ENCODE measurements at places on chromosomes 1 and 21.

- DNase-seq = no peak
Observed at GRCh38 chr1:119005724-119006405, 17.7 kb upstream of the TBX15 start.

DNA sequence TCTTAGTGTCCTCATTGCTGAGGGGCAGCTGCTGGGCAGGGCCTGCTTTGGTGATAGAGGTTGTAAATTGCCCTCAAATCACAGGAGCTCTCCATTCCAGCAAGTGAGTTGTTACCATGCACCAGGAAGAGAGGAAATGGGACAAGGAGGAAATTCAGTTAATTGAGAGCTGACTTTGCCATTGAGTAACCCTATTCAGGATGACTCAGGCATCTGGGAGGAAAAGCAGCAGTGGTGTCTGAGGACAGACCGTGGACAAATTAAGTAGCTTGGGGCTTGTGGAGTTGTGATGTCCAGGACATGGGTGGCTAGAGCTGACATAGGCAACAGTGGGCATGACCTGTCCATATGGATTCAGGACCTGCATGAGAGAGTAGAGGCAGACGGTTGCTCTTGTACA, 5.9 kb downstream of the ARHGEF10L start:
- peak; percentile 81 for DNase-seq

DNA sequence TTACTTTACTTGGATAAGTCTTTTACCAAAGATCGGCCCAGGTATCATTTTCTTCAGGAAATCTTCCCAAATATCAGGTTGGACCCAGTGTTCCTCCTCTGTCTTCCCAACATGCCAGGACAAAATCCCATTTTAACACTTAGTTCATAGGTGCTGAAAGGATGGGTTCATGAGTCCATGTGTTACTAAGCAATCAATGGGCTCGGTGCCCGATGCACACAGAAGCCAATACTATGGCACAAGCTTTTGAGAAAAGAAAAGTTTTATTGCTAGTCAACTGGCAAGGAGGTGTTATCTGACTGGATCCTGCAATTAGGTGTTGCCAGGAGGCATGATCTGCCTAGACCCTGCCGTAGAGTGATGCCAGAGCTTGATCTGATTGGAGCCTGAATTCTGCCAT, 133.3 kb upstream of the SLC44A3 start:
- no peak for DNase-seq

- DNase-seq = peak; percentile 79
Observed at GRCh38 chr1:15341634-15342407, 67.9 kb upstream of the EFHD2 start.

- DNase-seq = no peak
Observed at GRCh38 chr1:44305962-44306422, 49.1 kb downstream of the ERI3 start.

- peak; percentile 71 for DNase-seq
Observed at GRCh38 chr1:116847688-116848531, 61.8 kb upstream of the PTGFRN start.

DNA sequence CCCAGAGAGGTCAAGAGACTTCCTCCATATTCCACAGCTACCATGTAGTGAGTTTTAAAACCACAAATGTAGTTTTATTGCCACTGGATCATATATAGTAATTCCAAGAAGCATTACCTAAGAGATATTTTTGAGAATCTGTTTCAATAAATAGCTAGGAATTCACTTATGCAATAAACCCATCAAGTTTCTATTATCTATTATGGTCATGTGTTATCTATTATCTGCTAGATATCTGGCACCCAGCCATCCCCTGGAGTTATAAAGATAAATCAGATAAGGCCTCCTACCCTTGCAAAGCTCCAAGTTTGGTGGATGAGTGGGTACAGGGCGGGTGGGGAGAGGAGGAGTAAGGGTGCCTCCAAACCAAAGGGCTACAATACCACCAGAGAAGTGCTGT, 10.3 kb upstream of the VWA5B1 start:
- no peak for DNase-seq

DNA sequence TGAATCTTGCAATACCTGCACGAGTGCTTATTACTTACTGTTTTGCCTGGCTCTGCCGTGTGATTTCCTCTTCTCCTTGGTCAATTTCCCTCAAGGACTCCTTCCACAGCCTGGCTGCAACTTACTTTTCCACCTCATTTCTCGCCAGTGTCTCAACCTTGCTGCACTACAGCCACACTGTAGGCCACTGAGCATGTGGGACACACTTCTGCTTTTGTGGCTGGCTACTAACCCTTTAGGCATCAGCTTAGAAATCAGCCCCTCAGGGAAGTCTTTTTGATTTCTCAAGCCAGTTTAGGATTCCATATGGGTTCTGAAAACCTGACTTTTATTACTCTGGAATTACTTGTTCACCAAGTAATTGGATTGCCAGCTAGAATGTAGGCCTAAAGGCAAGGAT, 5.2 kb upstream of the DMRTB1 start:
- no peak for DNase-seq

- no peak for DNase-seq
Observed at GRCh38 chr21:28683982-28684752, 308.5 kb downstream of the LTN1 start.

GRCh38 chr1:165898837-165899236, 71.4 kb downstream of the UCK2 start:
- DNase-seq = peak; percentile 96

GRCh38 chr1:85756864-85757263, 48.6 kb upstream of the ZNHIT6 start:
- no peak for DNase-seq

GRCh38 chr1:10537082-10537766, 62.5 kb downstream of the PEX14 start:
- DNase-seq = peak; percentile 11

DNA sequence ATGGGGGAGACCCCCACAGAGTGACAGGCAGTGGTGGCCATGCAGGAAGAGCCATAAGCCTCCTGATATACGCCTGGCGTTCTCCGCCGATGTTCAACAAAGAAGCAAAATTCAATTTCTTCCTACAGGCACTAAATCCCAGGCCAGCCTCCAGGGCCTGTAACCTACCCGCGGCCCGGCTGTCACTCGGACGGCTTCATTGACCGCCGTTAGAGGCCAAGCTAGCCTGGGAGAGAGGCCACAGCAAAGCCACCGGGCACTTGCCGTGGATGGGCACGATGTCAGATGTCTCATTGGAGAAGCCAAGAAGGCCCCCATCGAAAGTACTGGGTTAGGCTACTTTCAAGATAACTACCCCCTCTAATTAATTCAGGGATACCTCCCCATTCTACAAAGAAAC, 9.7 kb downstream of the ADGRB2 start:
- no peak for DNase-seq

DNA sequence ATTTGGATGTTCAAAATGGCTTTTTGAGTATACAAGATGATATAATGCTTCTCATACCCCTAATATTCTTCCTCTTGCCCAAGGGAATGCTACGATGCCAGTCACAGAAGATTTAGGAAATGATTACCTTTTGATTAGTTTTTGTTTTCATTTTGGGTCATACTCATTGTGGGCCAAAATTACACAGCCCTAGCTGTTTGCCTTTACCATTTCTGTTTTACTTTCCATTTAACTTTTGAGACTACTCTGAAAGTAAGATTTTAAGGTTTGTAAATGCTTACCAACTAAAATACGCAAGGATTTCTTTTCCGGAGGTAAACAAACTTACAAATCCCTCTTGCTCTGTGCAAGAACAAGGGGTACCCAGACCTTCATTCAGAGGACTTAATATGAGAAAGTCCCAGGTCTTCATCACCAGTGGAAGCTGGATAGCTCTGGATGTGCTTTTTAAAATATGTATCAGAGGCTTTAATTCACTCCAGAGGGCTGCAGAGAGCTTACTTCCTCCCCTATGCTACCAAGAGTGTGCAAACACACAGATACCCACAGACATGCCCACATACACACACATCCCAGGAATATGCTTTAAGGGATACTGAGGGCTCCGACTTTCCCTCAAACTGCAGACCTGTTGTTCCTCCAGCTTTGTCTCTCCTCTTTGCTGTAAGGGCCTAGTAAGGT, 631.4 kb downstream of the SMYD3 start:
- peak; percentile 32 for DNase-seq

GRCh38 chr1:8681911-8682310, 135.5 kb downstream of the RERE start:
- DNase-seq = no peak

GRCh38 chr1:22658385-22659163, 5.5 kb downstream of the C1QB start:
- no peak for DNase-seq

DNA sequence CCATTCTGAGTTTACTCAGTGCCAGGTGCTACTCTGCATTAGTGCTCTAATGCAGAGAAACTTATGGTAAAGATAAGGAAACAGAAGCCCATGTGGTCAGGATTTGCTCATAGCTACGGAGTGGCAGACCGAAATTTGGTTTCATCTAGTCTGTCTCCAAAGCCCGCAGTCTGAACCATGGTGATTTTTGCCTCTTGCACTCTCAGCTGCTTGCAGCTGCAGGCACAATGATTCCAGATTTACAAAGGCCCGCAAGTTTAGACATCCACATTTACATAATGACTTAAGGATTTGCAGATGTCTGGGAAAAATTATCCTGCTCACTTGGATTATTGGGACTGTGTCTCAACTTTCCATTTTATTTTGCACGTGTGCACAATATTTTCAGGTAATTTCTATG, 161.3 kb upstream of the KCNJ6 start:
- no peak for DNase-seq

- DNase-seq = no peak
Observed at GRCh38 chr1:19433719-19433998, 51.7 kb downstream of the CAPZB start.

GRCh38 chr1:240732390-240732789, 120.4 kb upstream of the GREM2 start:
- peak; percentile 90 for DNase-seq

DNA sequence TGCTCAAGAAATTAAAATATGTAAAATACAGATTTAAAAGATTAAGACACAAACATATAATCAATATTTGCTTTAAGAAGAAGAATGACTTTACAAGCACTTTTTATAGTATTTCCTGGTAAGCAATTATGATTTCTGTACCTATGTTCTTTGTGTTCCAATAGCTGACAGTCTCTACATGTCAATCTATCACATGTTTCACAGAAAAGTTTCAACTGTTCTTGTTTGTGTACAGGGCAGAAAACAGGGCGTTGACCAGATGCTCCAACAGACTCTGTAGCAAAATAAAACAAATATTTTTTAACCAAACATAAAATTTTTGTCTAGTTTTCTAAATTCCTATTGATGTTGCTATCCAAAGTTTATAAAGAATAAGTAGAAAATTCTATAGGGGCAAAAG, 48.0 kb downstream of the TRIM33 start:
- DNase-seq = no peak

GRCh38 chr21:40835184-40835694, 11.7 kb downstream of the DSCAM start:
- DNase-seq = no peak

DNA sequence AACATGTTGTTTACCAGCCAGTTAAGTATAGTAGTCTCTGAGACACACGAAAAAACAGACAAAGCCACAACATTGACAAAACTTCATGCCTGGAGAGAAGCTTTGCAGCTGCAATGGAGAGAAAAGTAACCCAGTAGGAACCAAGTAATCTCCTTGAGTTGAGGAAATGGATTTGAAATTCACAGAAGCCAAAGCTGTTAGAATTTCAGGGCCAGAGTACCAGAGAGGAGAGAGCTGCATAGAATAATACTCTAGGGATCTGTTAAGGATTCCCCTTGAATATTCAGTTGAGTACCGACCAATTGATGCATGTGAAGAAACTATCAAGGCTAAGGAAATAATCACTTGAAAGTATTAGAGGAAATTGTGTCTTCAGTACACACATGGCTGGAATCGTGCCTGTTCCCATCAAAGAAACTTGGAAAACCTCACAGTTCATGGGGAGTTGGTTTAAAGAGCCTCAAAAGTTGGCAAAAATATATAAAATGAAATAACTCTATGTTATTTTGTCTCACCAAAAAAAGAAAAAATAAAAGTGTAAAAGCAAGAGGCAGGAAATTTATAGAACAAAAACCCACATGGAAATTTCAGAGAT, 324.0 kb upstream of the NEGR1 start:
- DNase-seq = no peak

DNA sequence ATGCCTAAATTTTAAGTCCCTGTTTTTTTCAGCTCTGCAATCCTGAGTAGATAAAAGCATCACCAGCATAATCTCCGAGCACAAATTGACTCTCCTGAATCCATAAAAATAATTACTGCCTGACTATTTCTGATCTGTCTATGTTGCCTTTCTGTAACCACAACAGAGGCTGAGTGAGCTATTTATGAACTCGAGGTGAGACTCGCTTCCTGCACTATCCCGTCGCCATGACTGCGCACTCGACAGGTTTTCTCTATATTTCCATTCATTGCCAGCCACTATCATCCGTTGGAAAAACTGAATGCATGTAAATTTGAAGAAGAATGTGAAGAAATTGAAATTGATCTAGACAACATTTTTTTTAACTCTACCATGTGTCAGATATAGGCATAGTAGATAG, 897.2 kb downstream of the ADGRL2 start:
- no peak for DNase-seq

DNA sequence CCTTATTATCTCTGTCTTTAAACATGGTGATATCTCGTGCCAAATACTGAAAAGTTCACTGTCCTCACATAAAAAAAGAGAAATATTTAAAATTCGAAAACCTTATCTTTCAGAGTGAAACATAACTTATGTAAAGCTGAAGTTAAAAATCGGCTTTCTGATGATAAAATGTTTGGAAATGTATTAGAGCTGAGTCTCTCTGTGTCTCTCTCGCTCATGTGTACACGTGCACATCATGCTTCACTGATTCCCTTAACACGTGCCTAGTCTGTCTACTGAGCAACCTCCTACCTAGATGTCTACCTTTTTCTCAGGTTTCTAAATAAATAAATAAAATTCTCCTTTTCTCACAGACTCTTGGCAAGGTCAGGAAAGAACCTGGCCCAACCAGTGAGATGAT, 17.1 kb downstream of the HHIPL2 start:
- no peak for DNase-seq

DNA sequence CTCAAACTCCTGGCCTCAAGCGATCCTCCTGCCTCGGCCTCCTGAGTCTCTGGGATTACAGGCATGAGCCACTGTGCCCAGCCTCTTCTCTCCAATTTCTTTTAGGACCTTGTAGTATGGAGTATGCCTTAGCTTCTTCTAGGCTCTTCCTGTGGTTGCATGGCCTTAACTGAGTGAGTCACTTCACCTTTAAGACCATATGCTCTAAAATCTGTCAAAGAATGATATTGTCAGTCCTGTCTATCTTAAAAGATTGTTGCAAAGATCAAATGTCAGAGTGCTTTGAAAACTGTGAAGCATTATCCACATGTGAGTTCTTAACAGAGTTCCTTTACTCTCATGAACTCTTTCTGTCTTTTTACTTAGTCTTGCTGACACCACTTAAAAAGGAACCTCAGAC, 37.2 kb downstream of the ATP2B4 start:
- DNase-seq = no peak

DNA sequence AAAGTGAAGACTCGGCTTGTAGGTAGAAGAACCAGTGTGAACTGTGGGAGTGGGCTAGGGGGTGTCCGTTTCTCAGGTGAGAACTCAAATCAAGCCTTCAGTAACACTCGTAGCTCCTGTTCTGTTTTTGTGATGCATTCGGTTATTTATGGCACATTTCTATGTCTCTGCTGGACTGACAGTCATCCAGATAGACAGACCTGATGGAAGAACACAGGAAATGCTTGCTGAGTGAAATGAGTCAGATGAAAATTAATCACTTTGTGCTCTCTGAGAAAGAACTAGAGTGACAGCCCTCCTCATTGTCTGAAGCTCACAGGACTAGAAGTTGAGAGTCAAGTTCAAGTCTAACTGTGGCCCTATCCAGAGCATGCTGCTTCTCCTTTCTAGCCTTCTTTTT, 360.1 kb upstream of the PLXNA2 start:
- DNase-seq = no peak
